H54 (cell line): ENCODE measurements at places on chromosomes 3 and 15.

GRCh38 chr3:127787571-127788365, 34.5 kb downstream of the MGLL start:
- no peak for DNase-seq

GRCh38 chr15:80970658-80971057, 19.0 kb downstream of the MESD start:
- DNase-seq: no peak

DNA sequence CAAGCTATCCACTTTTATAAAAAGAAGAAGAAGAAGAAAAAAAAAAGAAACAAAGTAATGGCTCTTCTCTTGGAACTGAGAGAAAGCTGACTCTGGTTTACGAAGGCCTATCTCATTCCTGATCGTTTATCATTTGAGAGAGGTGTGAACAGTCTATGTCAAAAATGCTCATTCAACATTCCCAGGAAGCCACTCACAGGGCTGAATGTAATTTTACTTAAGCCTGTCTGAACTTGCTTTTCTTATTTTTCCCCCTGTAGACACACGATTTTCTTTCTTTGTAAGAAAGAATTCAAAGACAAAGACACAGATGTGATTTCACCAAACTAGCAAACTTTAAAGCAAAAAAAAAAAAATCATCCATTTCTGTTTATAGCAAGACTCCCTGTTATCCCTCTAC, 805.8 kb downstream of the FHIT start:
- DNase-seq: no peak

GRCh38 chr3:170244576-170244975, 22.4 kb downstream of the PRKCI start:
- no peak for DNase-seq

- no peak for DNase-seq
Observed at GRCh38 chr15:29986946-29987345, 95.8 kb upstream of the GOLGA8J start.

- DNase-seq: no peak
Observed at GRCh38 chr3:96748139-96748538, 66.3 kb upstream of the EPHA6 start.

GRCh38 chr3:136957751-136958288, at the start of gene IL20RB:
IL20RB (plus strand) TSS chr3:136957983; CDS start chr3:136958114, 131 bp downstream.
- DNase-seq: no peak

- DNase-seq: no peak
Observed at GRCh38 chr15:66433726-66434125, 47.0 kb downstream of the MAP2K1 start.

- DNase-seq: no peak
Observed at GRCh38 chr3:140794507-140794906, 116.6 kb downstream of the TRIM42 start.

GRCh38 chr3:70189884-70190473, 122.5 kb downstream of the MDFIC2 start:
- DNase-seq: no peak

DNA sequence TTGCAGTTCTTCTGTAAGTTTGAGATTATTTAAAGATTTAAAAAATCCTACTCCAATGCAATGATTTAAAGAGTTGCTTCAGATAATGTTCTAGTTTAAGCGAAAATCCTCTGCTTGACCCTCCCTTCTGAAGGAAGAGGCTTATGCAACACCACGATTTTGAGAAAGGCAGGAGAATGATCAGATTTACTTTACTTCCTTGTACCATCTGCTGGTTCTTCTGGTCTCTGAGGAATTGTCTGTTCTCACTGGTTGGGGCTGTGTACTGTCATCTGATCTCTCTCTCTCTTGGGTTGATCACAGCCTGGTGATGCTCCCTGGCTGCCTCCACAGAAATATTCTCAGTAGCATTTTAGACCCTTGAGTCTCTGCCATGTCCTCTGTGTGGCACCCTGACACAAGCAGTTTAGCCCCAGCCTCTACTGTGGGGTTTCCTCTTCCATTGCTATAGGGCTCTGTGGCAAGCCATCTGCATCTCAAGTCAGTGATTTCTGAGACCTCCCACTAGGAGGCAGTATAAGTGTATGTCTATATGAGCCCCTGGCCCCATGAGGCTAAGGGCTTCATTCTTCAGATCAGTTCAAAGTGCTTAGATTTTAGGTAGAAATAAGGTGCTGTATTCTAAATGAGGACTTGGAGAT, 50.8 kb upstream of the PLAAT1 start:
- DNase-seq: peak; percentile 16

DNA sequence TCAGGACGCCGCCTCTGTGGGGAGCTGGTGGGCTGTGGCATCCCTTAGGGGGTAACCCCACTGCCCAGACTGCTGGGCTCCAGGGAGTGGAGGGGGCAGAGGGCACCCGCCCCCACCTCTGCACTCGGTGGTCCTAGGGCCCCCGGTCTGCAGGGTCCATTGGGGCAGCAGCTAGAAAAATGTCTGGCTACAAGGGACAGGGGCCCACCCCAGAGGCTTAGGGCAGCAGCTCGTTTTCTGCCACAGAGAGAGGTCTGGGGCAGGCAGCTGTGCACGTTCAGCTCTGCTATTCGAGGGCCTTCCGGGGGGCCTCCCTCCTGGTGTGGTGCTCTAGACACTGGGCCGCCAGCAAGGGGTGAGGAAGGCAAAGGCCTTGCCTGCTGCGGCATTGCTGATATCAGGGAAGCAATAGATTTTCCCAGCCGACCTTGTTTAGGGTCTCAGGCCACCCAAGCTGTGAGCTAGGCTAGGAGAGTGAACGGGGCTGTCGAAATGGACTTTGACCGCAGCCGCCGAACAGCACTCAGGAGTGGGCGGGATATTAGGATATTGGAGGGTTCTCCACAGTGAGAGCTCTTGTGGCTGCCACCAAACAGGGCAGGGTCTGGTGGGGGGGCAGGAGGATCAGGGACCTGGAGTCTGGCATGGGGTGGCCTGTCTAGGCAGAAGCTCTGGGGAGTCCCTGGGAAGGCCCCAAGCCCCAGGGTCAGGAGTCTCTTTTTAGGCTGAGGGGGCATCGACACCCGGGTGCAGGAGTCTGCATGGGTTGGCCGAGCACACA, 61.4 kb upstream of the KLF13 start:
- no peak for DNase-seq

- DNase-seq: no peak
Observed at GRCh38 chr3:63896332-63897030, 15.7 kb downstream of the SCAANT1 start.

- no peak for DNase-seq
Observed at GRCh38 chr15:101013769-101014675, 94.9 kb downstream of the LRRK1 start.

DNA sequence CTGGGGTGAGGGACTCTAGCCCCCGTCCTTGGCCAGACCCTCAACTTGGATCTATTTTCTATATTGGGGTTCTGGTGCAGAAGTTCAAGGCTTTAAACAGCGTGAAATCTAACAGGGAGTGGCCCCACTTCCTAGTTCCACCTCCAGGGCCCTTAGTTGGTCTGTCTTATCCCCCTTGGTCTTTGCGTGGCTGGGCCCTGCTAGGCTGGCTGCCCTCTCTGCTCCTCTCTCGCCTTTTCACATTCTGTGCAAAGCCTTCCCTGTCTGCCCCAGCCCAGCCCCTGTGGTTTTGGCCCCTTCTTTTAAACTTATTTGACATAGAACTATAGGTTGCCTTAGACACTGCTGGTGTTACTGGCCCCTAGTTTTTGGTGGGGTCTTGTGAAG, 5.6 kb downstream of the PPCDC start:
- no peak for DNase-seq

DNA sequence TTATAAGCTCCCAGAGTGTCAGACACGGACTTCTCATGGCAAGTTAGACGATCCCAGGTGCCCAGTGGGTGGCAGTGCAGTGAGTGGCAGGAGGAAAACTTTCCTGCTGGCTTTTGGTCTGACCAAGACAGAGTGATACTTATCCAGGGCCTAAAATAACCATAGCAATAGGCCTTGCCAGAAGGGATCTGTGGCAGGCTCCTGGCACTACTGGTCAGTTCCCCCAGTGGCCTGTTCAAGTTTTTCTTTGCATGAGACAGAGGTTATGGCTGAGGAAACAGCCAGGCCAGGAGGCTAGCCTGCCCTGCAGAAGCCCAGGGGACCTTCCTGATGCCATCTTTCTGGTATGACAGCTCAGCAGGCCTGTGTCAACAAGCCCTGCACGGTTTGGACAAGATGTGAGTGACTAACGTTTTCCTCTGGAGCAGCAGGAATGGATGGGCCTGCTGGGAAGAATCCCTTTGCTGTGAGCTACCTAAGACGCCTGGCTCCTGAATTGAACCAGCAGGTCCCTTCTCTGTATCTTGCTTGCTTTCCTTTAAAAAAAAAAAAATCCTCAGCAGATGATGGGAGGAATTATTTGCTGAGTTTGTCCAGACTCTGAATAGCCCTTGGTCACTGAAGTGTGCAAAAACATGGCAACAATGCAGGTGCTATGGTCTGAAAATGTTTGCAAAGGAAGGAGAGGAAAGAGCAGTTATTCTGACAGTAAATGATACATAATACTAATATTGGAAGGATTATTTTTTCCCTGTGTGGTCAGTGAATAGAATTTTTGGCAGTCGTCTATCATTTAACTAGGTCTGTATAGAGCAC, 18.0 kb downstream of the SCG5 start:
- DNase-seq: peak; percentile 78

- no peak for DNase-seq
Observed at GRCh38 chr15:66117841-66118240, 135.7 kb downstream of the MEGF11 start.

DNA sequence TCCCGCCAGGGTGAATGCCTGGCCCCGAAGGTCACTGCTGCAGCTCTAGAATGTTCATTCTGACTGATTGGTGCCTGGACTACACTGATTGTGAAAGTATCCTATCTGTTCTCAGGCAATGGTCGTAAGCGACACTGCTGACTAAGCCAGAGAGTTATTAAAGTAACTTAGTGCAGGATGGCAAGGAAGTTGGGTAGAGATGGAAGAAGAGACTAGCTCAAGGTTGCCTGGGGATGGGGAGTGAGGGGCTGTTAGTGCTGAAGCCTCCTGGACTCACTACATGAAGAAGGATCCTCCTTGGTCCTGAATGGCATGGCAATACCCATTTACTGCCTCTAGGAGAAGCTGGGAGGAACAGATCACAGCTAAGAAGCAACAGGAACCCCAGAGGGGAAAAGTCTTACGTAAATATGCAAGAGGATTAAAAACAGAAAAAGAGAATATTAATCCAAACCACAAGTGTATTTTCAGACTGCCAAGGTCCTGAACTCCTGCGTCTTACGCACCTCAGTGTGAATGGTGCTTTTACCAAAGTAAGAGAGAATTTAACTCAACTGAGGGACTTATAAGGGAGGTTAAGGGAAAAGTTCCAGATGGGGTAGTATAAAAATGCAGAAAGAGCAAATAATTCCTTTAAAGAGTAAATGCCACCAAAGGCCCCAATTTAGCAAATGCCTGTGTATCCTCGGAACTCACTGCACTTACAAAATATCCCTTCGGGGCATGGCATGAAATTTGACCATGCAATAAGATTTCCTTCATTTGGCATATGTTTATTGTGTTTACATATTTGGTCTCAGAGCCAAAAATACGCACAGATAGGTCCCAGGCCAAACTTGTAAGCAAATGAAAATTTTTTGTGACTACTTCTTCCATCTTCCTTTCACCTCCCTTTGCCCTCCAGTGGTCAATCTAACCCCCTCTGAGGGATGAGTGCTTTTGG, 64.0 kb upstream of the DGKG start:
- DNase-seq: no peak

DNA sequence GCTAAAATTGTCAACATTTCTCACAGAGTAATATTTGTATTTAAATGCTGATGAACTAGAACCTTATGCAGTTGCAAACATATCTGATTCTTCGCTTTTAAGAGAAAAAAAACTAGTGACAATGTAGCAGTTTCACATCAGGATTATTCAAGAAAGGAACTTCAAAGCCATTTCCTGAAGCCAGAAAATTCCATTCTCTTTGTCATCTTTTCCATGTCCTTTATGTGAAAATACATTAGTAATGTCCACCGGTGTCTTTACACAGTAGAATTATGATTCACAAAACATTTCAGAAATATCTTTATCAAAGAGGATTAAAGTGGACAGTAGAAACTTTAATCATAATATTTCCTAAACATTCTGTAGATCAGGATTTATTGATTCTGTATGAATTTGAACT, 12.7 kb upstream of the LXN start:
- no peak for DNase-seq

DNA sequence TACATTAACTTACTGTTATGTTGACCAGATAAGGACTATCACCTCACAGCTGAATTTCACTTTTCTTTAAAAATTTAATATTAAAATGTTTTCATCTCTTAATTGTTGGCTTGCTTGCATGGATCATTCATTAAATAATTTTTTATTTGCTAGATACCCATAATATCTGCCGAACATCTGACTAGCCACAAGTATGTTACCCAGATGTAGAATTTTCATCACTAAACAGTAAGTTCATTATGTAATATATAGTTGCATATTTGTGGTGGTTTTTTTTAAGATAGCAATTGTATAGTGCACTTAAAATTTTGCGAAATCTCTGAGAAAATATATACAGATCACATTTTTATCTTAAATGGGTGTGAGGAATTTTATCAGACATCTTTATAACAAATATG, 190.4 kb downstream of the MBNL1 start:
- DNase-seq: no peak

DNA sequence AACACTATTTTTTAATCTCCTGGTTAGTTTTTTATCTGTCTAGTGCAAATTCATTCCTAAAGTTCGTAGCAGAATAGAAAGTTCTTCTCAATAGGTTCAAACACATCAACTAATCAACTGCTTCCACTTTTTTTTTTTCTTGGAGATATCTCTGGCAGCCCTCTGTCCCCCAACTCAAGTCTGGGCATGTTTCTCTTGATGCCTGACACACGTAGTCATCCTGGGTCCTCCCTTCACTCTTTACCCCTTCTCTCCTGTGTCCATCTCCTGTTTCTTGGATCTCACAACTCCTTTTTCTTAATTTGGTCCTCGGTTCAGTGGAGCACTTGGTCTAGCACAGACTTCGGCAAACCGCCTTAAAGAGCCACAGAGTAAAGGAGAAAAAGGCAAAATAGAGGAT, 14.4 kb downstream of the TNFAIP8L3 start:
- no peak for DNase-seq

- DNase-seq: no peak
Observed at GRCh38 chr3:184584464-184584891, 22.9 kb downstream of the EPHB3 start.

DNA sequence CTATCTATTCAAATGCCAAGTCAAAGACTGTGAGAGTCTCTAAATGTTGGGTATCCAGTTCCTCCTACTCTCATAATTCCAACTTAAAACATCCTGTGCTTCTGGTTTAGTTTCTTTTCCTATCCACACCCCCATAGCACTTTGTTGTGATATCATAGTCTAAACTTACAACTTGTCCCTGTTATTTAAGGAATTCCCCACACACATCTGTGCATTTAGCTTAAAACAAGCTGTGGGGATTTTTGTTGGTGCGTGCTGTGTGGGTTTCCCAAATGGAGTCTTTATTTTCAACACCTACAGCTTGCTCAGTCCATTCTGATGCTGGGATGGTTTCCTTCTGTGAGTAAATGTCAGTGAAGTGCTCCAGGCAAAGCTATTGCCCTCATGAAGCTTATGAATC, 167.3 kb downstream of the GMNC start:
- DNase-seq: no peak
